Kidney (tissue), 22 donors: ENCODE measurements at places on chromosomes 7 and 10.

- no peak for DNase-seq
Measured at GRCh38 chr7:15757041-15758000, 70.8 kb upstream of the MEOX2 start.

DNA sequence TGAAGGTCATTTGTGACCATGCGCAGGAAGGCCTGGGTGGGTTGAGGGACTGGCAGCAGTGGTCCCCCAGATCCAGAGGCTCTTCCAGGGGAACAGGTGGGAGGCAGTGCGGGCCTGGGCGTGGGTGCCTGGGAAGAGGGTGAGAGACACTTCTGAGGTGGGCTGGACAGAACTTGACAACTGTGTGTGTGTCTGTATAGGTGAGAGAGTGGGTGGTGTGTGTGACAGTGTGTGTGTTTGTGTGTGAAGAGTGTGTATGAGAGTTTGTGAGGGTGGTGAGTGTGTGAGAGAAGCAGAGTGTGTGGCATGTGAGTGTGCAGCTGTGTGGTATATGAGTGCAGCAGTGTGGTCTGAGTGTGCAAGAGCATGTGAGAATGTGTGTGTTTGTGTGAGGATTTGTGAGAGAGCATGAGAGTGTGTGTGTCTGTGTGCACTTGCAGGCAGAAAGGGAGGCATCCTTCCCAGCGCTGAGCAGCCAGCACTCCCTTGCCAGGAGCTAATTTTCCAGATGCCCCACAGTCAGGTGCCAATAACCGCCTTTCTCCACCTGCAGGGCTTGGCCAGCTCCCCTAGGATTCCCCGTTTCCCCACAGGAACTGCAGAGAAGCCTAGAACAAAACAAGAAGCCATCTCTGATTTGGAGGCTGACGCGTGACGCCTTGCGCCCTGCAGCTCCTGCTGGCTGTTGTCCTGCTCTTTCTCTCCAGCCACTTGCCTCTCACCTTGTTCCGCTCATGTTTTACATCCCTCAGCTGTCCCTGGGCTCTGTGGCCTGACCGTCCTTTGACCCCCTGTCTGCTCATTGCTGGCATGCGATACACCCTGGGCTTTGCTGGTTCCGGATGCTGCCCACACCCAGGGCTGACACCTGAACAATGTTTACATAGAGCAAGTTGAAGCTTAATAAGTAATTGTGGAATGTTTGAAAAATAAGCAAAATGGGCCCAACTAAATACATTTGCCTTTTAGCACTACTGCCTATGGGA is 88.0 kb downstream of the TMEM178B start:
- peak; percentile 62 for DNase-seq

DNA sequence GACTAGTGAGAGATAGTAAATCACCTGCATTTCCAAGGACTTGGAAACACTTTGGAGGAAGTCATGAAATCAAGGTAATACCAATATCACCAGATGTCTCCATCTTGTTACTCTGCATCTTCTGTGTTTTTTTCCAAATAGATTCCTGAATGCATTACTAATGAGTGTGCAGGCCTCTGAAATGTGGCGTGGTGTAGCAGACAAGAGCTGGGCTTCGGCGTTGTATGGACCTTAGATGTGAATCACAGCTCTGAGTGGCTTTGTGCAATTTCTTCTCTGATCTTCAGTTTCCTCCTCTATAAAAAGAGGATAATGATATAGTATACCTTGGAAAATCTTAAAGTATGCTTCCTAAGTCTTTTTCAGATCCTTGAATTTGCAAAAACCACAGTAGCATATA is 9.6 kb upstream of the MYPN start:
- DNase-seq = no peak

- DNase-seq = peak; percentile 97
Measured at GRCh38 chr7:27115221-27116026, 12.9 kb upstream of the HOXA2 start.
